Endothelial cell (in vitro differentiated cells): ENCODE measurements at places on chromosomes 6 and 20.

GRCh38 chr20:58208944-58209343 lies 19.5 kb downstream of the ANKRD60 start:
- H3K4me1 ChIP-seq = peaks cover 2% of the 10 kb centered on the region
- no peak for DNase-seq
- H3K27me3 ChIP-seq = peaks cover 7% of the 10 kb centered on the region
- H3K36me3 ChIP-seq = no peaks in the 10 kb centered on the region
- no peak overlapping the region for H3K4me3 ChIP-seq

DNA sequence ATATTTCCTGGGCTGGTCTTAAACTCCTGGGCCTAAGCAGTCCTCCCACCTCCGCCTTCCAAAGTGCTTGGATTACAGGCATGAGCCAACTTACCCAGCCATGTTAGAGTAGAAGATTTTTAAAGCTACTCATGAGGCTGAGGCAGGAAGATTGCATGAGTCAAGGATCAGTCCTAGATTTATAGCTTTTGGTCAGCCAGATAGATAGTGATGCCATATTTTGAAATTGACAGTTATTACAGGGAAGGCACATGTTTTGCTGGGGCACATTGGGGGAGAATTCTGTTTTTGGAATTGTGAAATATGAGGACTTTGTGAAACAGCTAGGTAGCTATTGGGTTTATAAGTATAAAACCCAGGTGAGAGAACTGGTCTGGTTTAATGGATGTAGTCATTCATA lies 40.9 kb downstream of the DOP1A start:
- no peak overlapping the region for H3K4me3 ChIP-seq
- H3K27me3 ChIP-seq = peaks cover 1% of the 10 kb centered on the region
- H3K36me3 ChIP-seq = peaks cover 3% of the 10 kb centered on the region
- no peaks in the 10 kb centered on the region for H3K4me1 ChIP-seq
- H3K27ac ChIP-seq = no peak overlapping the region

DNA sequence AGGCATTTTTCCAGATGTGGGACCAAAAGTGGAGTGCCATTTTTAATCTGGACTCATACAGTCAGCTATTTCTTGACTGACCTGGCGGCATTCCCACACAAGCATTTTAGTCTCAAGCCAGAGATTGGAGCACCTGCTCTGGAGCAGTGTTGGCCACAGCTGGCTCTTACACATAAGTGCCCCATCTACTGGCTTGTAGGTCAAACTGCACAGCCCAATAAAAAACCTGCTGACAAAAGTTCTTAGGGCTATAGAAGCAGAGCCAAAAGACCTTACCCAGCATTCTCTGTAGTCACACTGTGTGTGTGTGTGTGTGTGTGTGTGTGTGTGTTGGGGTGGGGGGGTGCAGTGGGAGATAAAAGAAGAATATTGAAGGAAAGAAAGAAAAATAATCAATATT lies 38.6 kb upstream of the SENP6 start:
- H3K4me3 ChIP-seq = no peak overlapping the region
- no peak for DNase-seq
- no peaks in the 10 kb centered on the region for H3K27me3 ChIP-seq
- H3K36me3 ChIP-seq = peaks cover 3% of the 10 kb centered on the region
- H3K27ac ChIP-seq = no peak overlapping the region
- H3K4me1 ChIP-seq = peaks cover 8% of the 10 kb centered on the region

DNA sequence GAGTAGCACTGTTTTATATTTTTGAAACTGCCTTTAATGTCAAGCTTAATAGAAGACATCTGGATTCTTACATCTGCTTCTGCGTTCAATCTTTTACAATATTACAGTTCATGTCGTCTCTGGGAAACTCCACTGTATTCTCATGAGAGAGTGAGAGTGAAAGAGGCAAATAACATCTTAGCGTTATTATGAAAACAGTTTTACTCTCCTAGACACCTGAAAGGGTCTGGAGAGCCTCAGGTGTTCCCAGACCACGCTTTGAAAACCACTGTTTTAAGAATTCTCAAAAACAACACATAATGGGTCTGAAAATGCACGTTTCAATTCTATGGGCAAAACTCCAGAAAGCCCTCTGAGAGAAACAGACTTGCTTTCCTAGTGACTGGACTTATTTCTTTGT lies 63.3 kb downstream of the ARHGAP18 start:
- DNase-seq = no peak
- peaks cover 15% of the 10 kb centered on the region for H3K36me3 ChIP-seq
- H3K4me1 ChIP-seq = peaks cover 67% of the 10 kb centered on the region
- H3K27me3 ChIP-seq = peaks cover 8% of the 10 kb centered on the region

- H3K27me3 ChIP-seq = no peaks in the 10 kb centered on the region
- no peaks in the 10 kb centered on the region for H3K36me3 ChIP-seq
- H3K4me1 ChIP-seq = peaks cover 11% of the 10 kb centered on the region
- DNase-seq = no peak
These were observed 100.9 kb upstream of the MARCKS start for GRCh38 chr6:113756290-113756665.

GRCh38 chr6:25136854-25137253 lies 142.3 kb upstream of the CARMIL1 start:
- H3K4me1 ChIP-seq = peaks cover 14% of the 10 kb centered on the region
- H3K4me3 ChIP-seq = no peak overlapping the region
- peaks cover 2% of the 10 kb centered on the region for H3K27me3 ChIP-seq

DNA sequence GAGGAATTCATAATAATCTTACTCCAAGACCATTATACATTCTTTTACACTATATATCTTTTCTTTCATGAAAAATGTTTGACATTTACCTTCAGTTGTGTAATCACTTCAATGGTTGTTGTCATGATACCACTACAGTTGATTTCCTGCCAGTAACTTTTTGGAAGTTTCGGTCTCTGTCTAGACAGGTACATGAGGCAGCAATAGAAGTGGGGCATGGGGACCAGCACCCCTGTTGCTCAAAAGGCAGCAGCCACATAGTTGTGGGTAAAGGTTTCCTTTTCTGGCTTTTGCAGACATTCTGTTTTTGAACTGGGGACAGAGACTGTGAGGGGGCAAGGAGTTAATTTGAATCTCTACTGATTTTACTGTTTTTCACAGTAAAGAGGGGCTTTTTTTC lies 14.1 kb downstream of the SAMD5 start:
- no peaks in the 10 kb centered on the region for H3K36me3 ChIP-seq
- DNase-seq = no peak
- H3K27me3 ChIP-seq = no peaks in the 10 kb centered on the region
- no peak overlapping the region for H3K4me3 ChIP-seq

- peaks cover 7% of the 10 kb centered on the region for H3K27me3 ChIP-seq
- H3K4me3 ChIP-seq = no peak overlapping the region
- peak overlapping the region; percentile 74 for H3K27ac ChIP-seq
- H3K36me3 ChIP-seq = peaks cover 9% of the 10 kb centered on the region
- H3K4me1 ChIP-seq = peaks cover 15% of the 10 kb centered on the region
- no peak for DNase-seq
These were observed 4.6 kb upstream of the LZTS3 start for GRCh38 chr20:3177746-3178485.

- H3K4me1 ChIP-seq = peaks cover 18% of the 10 kb centered on the region
- peaks cover 9% of the 10 kb centered on the region for H3K27me3 ChIP-seq
- H3K4me3 ChIP-seq = no peak overlapping the region
- H3K27ac ChIP-seq = no peak overlapping the region
- DNase-seq = no peak
These were observed 44.4 kb upstream of the CST5 start for GRCh38 chr20:23923891-23924435.

GRCh38 chr20:56428881-56429280 lies 16.8 kb downstream of the CASS4 start:
- no peak overlapping the region for H3K27ac ChIP-seq
- H3K4me1 ChIP-seq = peaks cover 16% of the 10 kb centered on the region
- no peak for DNase-seq
- H3K27me3 ChIP-seq = peaks cover 5% of the 10 kb centered on the region
- peaks cover 4% of the 10 kb centered on the region for H3K36me3 ChIP-seq

- no peaks in the 10 kb centered on the region for H3K4me1 ChIP-seq
- no peak for DNase-seq
- H3K36me3 ChIP-seq = no peaks in the 10 kb centered on the region
- no peak overlapping the region for H3K27ac ChIP-seq
- no peak overlapping the region for H3K4me3 ChIP-seq
These were observed 202.8 kb upstream of the JAG1 start for GRCh38 chr20:10876558-10876957.

GRCh38 chr6:4645713-4646360 lies 130.4 kb upstream of the CDYL start:
- no peak for DNase-seq
- H3K4me3 ChIP-seq = no peak overlapping the region
- H3K36me3 ChIP-seq = no peaks in the 10 kb centered on the region
- H3K4me1 ChIP-seq = peaks cover 7% of the 10 kb centered on the region
- H3K27ac ChIP-seq = no peak overlapping the region

DNA sequence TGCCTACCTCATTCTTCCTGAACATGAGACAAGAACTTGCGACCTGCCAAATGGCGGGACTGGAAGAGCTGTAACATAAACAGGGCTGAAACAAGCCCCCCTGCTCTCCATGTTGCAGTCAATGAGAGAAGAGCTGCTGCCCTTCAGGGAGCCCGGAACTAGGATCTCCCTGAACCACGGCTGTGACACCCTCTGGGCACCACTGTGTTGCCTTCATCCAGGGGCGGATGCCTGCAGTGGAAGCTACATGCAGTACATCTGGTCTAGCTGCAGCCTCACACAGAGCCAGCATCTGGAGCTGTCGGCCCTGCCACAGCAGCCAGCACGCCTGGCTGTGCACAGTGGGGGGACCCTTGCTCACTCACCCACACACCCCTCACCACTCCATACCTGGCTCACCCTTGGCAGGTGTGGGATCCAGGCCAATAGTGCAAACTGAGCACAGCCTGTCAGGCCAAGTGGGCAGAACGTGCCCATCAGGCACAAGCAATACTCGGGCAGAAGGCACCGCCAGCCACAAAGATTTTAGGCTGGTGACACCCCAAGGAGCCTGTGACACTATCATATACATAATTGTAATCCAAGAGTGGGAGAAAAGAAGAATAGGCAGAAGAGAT lies 451.3 kb downstream of the HTR1B start:
- no peak overlapping the region for H3K27ac ChIP-seq
- no peaks in the 10 kb centered on the region for H3K27me3 ChIP-seq
- H3K4me1 ChIP-seq = no peaks in the 10 kb centered on the region
- H3K36me3 ChIP-seq = peaks cover 4% of the 10 kb centered on the region
- no peak for DNase-seq

DNA sequence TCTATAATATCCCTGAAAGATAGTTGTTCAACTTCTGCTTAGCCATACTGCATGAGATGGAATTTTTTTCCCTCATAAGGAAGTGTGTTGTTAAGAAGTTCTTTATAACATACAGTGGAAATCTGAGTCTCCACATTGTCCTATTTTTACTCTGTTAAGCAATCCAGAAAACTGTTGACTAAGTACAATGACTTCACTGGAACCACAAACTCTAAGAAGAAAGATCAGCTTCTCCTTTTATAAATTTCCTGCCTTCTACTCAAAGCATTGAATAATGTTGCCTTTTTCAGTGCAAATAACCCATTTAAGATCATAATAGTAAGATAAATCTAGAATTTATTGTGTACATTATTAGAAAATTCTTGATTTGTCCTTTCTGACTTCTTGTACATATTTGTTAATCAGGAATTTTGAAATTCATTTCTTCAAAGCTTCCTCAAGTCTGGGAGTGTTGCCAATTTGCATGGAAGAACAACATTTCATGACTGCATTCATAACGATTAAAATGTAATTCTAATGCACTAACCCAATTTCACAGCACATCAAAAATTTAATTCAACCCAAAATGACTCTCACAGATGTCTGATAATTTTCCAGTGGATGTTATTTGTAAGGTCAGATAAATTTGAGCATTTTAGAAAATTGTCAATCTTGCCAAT lies 45.6 kb upstream of the ANKEF1 start:
- no peak for DNase-seq
- H3K36me3 ChIP-seq = no peaks in the 10 kb centered on the region
- H3K27me3 ChIP-seq = no peaks in the 10 kb centered on the region
- H3K4me1 ChIP-seq = no peaks in the 10 kb centered on the region

GRCh38 chr20:24894488-24894887 lies 54.6 kb upstream of the CST7 start:
- no peak for DNase-seq
- peaks cover 19% of the 10 kb centered on the region for H3K36me3 ChIP-seq
- H3K4me3 ChIP-seq = no peak overlapping the region
- H3K27ac ChIP-seq = no peak overlapping the region
- peaks cover 4% of the 10 kb centered on the region for H3K27me3 ChIP-seq
- no peaks in the 10 kb centered on the region for H3K4me1 ChIP-seq

- peak; percentile 49 for DNase-seq
- H3K27me3 ChIP-seq = no peaks in the 10 kb centered on the region
- H3K36me3 ChIP-seq = peaks cover 1% of the 10 kb centered on the region
- no peak overlapping the region for H3K27ac ChIP-seq
- peaks cover 10% of the 10 kb centered on the region for H3K4me1 ChIP-seq
- no peak overlapping the region for H3K4me3 ChIP-seq
These were observed 46.3 kb downstream of the GOPC start for GRCh38 chr6:117555882-117556498.

GRCh38 chr6:25934735-25935313 lies 4.3 kb upstream of the SLC17A2 start:
- no peaks in the 10 kb centered on the region for H3K27me3 ChIP-seq
- no peak for DNase-seq
- H3K27ac ChIP-seq = no peak overlapping the region
- no peaks in the 10 kb centered on the region for H3K4me1 ChIP-seq
- H3K4me3 ChIP-seq = no peak overlapping the region

GRCh38 chr6:84635081-84635761 lies 129.2 kb downstream of the TBX18 start:
- no peaks in the 10 kb centered on the region for H3K36me3 ChIP-seq
- no peaks in the 10 kb centered on the region for H3K4me1 ChIP-seq
- H3K4me3 ChIP-seq = no peak overlapping the region

DNA sequence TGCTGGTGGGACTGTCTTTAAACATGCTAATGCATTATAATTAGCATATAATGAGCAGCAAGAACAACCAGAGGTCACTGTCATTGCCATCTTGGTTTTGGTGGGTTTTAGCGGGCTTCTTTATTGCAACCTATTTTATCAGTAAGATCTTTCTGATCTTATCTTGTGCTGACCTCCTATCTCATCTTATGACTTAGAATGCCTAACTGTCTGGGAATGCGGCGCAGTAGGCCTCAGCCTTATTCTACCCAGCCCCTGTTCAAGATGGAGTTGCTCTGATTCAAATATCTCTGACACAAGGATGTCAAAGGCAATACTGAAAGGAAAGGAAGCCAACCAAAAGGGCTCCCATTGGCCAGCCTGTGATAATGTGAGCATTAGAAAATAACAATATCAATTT lies 29.8 kb upstream of the SEC63 start:
- H3K4me3 ChIP-seq = no peak overlapping the region
- H3K4me1 ChIP-seq = peaks cover 30% of the 10 kb centered on the region
- no peak for DNase-seq
- H3K27me3 ChIP-seq = peaks cover 6% of the 10 kb centered on the region
- H3K36me3 ChIP-seq = peaks cover 8% of the 10 kb centered on the region
- no peak overlapping the region for H3K27ac ChIP-seq

GRCh38 chr6:113344969-113345368 lies 512.2 kb upstream of the MARCKS start:
- peaks cover 16% of the 10 kb centered on the region for H3K4me1 ChIP-seq
- no peak for DNase-seq
- H3K36me3 ChIP-seq = no peaks in the 10 kb centered on the region
- H3K27ac ChIP-seq = no peak overlapping the region
- H3K4me3 ChIP-seq = no peak overlapping the region

- H3K4me1 ChIP-seq = peaks cover 8% of the 10 kb centered on the region
- no peaks in the 10 kb centered on the region for H3K36me3 ChIP-seq
- no peak overlapping the region for H3K27ac ChIP-seq
- no peak for DNase-seq
- H3K4me3 ChIP-seq = no peak overlapping the region
These were observed 557.5 kb upstream of the NOX3 start for GRCh38 chr6:156013155-156013554.
